Ascending aorta (tissue), 2 donors: ENCODE measurements at places on chromosomes 5 and 9. TPM values are rescaled to one million over a fixed set of nuclear protein-coding genes. Genes with fewer than 3 reads are reported as not detected.

Gene SOHLH1
- not detected for total RNA-seq

Gene ARID3C
- total RNA-seq = not detected

- DNase-seq = no peak
Measured at GRCh38 chr5:133859073-133859472, 109.4 kb downstream of the C5orf15 start.

- no peak for DNase-seq
Measured at GRCh38 chr9:35711501-35712428, 20.2 kb downstream of the TLN1 start.

- DNase-seq = no peak
Measured at GRCh38 chr5:125897089-125897488, 526.1 kb upstream of the GRAMD2B start.

DNA sequence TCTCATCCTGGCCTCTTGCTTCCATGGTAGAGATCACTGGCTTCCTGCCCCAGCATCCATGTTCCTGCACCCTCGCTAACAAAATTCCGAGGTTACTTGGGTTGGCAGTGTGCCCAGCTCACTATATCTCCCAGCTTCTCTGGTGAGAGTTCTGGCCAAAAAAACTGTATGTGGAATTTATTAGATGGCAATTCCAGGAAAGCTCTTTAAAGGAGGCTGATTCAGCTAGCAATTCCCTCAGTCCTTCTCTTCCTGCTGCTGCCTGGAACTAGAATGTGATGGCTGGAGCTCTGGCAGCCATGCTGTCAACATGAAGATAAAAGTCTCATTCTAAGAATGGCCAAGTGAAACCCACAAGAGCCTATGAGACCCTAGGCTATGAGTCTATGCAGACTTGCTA is 88.8 kb downstream of the SECISBP2 start:
- no peak for DNase-seq

Gene RGS7BP
- total RNA-seq = 9.2 TPM

Gene ZNF366
- 7.9 TPM for total RNA-seq

DNA sequence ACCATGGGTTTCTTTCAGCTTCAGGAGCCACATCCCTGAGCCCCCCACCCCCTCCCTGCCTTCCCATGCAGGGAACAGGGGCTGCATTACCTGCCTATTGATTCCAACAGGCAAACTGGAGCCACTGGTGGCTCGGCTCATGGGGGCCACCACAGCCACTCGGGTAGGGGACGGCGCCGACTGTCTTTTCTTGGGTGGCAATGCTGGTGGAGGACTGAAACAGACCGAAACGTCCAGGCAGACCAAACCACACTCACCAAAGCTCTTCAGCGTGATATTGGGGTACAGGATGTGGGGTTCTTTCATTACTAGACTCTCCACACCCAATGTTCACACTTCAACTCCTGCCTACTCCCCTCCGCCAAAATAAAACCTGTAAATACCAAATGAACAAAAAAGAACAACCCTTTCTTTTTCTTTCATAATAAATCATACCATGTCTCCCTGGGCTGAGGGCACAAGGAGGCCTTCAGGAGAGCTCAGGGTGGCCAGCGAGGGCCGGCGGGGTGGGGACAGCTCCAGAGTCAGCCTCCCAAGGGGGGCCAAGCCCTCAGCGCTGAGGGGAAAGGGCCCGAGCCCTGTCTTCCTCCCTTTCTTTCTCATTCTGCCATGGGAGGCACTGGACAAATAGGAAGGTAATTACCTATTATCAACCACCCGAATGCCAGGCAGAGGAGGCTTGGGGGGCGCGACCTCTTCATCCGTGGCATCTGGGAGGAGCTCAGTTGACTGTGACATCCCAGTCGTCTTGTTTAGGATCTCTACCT is 83.3 kb downstream of the PRRT1B start:
- DNase-seq = no peak

DNA sequence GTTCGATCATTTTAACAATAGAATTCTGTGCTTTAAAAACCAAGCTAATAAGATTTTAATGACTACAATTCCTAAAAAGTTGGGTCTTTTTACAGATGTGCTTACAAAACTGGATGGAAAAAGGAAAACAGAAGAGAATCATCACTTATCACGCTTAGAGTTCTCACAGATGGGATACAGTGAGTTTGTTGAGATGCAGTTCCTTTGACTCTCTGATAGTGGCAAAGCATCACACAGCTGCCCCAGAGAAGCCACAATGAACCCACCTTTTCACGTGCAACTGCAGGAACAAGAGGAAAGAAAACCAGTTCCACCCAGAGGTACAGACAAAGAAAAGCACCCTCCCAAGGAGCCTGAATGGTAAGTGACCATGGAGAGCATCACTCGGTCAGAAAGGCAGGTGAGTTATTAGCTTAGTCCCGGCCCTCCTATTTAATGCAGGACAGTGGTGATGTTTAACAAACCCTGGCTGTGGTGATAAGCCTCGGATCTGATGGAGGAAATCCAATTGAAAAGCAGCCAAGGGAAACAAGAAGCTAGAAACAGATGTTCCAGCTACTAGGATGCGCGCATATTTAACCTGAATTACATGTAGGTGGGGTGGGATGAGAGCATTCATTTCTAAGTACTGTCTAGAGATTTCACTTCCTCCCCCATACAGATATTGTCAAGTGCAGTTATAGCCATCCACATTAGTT is 167.7 kb downstream of the TARS1 start:
- DNase-seq = no peak

- no peak for DNase-seq
Measured at GRCh38 chr9:73219985-73220626, 68.4 kb downstream of the ANXA1 start.

DNA sequence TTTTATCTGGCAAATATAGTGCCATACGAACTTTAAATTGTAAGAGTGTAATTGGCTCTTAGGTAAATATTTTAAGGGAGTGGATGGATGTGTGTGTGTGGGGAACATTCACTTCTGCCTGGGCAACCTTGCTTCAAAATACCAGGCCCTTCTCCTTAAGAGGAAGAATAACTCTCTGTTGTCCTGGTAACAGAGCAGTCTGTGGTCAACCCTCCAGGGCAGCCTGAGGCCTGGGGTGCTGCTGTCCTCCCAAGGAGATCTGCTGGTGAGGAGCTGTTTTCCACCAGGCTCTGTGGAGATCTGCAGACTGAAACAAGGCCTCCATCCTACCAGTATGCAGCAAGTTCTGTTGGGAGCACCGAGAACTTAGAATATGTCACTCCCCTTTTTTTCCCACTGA is 325.2 kb downstream of the PSAT1 start:
- DNase-seq = no peak

- peak; percentile 77 for DNase-seq
Measured at GRCh38 chr9:134366223-134367031, 40.2 kb downstream of the RXRA start.

DNA sequence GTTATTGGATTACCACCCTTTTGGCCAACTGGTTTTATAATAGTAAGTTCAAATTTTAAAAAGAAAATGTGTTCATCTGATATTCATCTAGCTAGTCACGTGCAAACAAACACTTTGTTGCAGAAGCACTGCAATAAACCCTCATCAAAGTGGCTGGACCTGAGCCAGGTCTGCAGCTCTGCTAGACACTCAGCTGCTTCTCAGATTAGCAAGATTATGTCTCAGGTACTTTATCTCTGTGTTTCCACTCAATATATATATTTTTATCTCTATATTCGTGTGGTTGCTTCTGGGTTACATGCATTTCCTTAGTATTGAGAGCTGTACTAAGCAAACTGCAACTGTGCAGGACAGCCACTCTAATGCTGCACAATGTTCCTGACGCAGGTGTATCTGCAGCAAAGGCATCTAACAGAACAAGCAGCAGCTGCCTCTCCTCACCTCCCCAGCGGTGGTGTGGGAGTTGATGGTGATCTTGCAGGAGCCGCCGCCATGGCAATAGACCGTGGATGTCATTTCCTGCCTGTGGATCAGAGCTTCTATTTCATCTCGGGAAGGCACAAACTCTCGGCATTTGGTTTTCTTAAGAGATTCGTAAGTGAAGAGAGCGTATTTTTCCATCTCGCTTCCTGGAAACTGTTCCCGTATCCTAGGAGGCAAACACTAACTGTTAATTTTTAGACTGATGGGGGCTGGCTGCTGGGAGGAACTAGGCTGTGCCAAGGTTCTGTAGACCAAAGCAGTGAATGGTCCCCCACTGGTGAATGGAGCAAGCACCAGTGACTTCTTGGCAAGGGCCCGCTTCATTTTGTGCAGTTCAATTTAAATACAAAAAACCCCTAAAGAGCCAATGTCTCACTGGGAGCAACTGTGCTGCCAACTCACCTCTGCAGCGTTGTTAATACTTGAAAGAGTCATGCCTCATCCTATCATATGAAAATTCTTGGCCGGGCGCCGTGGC is 56.7 kb upstream of the RETREG1 start:
- no peak for DNase-seq

DNA sequence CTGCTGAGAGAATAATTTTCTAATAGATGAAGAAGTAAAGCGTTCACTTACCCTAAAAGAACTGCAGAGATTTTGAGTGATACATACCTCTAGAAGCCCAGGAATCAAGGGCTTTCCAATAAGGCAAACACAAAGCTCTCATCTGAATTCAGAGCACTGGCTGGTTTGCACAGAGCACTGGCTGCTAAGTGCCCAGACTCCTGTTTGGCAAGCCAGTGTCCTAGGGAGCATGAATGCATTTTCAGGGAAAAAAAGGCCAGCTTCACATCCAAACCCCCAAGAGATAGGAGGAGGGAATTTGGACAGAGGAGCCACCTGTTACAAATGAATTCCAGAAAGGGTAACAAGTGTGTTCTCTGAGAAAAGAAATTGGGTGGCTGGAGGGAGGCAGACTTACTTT is 65.3 kb downstream of the ARSB start:
- no peak for DNase-seq

GRCh38 chr5:137752905-137753690 is 1.1 kb downstream of the HNRNPA0 start:
- no peak for DNase-seq

DNA sequence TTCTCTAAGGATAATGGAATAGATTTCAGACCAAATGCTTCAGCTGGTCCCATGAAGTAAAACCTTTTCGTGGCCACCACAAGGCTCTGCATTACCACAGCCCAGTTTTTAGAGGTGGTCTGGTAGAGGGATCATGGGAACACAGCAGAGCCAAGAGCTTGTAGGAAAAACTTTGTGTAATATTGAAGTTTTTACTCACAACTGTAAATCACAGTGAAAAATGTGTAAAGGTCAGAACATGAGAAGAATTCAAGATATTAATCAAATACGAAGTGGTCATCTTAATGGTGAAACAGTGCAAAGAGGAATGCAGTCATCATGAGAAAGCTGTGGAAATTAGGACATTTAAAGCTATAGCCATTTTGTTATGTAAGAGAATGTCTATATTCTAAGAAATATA is 197.5 kb downstream of the NPR3 start:
- DNase-seq = no peak

Gene COL5A1
- 99.6 TPM for total RNA-seq

GRCh38 chr9:95512709-95513095 is 4.1 kb downstream of the PTCH1 start:
- DNase-seq = no peak

- DNase-seq = no peak
Measured at GRCh38 chr5:143499480-143500114, 96.1 kb upstream of the NR3C1 start.

Gene PRDM9
- not detected for total RNA-seq

- no peak for DNase-seq
Measured at GRCh38 chr5:157326440-157327005, 60.6 kb downstream of the CYFIP2 start.

DNA sequence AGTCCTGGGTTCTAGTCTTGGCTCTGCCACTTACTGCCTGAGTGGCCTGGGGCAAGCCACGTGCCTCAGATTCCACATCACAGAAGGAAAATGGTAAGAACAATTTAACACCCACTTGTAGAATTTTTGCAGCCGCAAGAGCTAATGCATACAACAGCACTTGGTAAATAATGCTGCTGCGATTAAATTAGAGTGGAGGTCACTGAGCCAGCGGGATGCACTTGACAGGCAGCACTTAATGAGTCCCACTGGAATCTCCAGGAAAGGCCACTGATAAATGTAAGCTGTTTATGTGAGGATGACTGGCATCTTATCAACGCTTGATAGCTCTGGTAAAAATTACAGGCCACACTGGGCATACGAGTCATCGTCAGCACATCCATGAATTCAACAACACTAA is 59.4 kb upstream of the UBTD2 start:
- no peak for DNase-seq

GRCh38 chr5:143551820-143552251 is 148.3 kb upstream of the NR3C1 start:
- no peak for DNase-seq

GRCh38 chr9:69549310-69550202 is 122.6 kb downstream of the APBA1 start:
- DNase-seq = no peak

GRCh38 chr5:146751781-146752401 is 126.7 kb downstream of the PPP2R2B start:
- DNase-seq = no peak

- no peak for DNase-seq
Measured at GRCh38 chr5:15241216-15241821, 258.7 kb upstream of the FBXL7 start.

Gene MYMK
- total RNA-seq = not detected

DNA sequence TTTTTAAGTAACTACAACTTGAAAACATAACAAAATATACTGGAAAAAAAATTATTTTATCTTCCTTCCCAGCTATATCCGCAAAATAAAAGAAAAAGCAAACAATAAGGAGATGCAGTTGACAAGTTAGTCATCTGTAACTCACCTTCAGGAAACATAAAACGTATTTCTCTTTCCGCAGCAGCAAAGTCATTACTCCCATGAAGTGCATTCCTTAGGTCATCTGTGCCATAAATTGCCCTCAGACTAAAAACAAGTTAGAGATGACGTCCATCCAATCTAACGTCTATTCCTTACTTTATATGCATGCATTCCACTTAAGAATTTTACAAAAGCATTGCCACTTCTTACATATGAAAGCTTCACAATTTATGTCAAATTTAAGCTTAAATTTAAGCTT is 10.9 kb downstream of the NME5 start:
- DNase-seq = no peak

GRCh38 chr5:149418910-149419531 is 39.9 kb upstream of the IL17B start:
- no peak for DNase-seq

DNA sequence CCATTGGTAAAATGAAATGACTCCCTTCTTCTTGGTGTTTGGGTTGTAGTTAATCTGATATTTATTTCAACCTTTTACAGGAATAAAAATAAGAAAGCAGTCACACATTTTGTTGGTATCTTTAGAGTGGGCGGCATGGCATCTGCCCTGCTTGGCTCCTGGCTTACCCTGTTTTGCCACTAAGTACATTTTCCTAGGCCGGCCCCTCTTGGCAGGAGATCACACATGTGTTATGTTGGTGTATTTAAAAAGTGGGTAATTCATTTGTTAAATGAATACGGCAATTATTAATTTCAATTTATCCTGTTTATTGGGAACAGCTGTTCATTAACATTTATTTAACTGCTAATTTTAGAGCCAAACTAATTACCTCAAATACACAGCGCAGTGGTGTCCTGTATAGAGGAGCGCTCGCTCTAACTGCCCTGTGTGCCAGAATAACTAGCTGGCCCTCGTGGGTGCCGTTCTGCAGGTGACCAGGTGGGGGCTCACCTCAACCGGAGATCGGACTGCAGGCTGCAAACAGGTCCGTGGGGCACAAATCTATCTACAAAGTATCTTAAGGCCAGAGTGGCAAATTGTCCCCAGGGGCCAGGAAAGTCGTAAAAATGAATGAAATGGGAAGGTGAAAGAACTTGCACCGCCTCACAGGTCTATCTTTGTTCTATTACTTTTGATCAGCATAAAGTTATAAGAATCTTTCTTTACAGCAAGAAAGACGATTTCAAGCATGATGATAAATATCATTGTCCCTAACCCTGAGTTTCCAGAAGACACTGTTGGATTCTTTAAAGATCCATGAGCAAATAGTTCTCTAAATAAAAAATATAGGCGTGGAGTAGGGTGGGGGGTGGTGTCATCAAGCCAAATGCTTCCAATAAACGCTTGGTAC is 26.2 kb upstream of the GPR151 start:
- peak; percentile 83 for DNase-seq

Gene TGFBR1
- total RNA-seq = 13.9 TPM
